ENCODE measurements at places on chromosomes 7 and 10.
A peak's percentile ranks its signal among the peaks of the same experiment; 100 is the strongest.

DNA sequence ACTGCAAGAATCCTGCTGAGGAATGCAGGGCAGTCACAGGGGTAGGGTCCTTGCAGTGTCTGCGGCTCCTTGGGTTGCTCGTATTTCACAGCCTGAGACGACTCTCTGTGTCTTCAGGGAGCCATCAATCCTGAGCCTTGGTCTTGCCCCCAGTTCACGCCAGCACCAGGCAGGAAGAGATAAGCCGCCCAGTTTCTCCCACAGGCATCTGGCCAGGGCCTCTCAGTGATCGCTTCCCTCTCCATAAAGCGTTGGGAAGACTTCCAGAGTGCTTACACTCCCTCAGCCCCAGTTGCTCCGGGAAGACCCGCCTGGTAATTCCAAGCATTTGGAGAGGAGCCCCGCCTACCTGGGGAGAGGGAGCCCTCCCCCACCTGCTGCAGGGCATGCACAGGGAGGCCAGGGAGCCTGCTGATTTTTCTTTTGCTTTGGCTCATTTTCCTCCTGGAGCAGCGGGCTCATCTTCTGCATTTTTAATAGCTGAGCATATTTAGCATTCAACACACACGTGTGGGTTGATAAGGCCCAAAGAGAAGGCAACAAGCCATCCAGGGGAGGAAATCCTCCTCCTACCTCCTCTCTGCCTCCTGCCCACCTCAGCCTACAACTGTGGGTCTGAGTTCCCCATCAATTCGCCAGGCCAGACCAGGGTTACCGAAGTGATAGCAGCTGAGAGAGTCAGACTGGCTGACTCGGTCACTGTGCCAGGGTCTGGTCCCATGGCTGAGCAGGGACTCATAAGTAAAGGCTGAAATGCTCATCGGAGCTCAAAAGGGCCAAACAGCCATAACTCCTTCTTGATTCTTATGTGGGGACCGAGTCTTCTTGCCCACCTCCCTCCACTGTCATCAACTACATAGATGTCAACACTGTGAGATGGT is 74.4 kb upstream of the EFCAB10 start:
- DNase-seq, result no peak

GRCh38 chr10:80168679-80169380 is 36.3 kb downstream of the PLAC9 start:
- no peak for DNase-seq

DNA sequence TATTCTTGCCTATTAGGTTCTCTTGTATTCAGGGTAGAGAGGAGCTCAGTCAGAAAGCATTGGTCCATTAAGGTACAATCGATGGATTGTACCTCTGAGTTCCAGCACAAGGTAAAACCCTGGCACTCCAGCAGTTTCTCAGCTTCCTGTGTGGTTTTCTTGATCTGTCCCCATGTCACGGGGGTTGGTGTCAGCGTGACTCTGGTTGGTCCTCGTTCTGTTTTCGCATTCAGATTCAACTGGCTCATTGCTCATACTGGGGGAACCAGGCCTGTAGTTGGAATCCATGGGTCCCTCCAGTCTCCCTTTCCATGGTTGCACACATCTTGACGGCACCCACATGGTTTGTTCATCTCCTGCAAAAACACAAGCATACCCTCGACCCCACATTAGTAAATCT is 32.7 kb upstream of the RASGEF1A start:
- no peak for DNase-seq

- no peak for DNase-seq
These were observed 226.0 kb downstream of the CELF2 start for GRCh38 chr10:11243425-11244222.

GRCh38 chr10:102796407-102797176 is 40.6 kb downstream of the CYP17A1 start:
- DNase-seq, result peak; percentile 35

DNA sequence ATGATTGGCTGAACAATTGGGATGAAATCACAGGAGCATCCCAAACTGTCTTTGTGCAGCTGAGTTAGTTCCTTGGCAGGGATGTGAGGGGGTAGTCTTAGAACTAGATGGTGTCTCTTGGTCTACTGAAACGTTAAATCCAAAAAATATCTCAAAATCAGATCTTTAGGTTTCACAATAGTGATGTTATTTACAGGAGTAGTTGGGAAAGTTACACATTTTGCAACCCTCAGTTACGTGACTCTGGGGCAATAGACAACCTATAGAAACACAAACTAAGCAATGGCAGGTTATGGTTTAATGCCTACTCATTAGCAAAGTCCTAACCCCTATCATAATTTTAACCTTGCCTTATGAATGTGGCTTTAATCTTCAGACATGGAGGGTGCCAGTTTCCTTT is 24.0 kb downstream of the PKD1L1 start:
- DNase-seq, result peak; percentile 36

DNA sequence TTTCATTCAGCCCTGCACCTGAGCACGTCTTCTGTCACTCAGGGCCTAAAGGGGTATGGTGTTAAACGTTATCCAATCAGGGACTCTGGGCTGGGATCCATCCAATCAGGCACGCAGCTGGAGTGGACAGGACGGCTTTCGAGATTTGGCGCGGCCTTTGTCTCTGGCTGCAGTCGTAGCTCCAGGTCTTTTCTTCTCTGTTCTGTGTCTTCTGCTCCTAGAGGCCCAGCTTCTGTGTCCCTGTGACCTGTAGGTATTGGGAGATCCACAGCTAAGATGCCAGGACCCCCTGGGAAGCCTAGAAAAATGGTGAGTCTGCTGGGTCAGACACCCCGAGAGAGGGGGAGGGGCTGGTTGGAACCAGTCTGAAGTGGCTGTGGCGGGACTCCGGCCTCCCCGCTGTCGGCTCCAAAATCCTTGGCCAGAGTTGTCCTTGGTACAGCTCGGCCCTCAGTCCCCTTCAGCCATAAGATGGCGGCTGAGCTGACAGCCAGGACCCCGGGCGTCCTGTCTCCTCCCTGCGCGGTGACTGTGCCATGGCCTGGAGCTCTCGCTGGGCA is 11.7 kb upstream of the ZNF680 start:
- peak; percentile 66 for DNase-seq

GRCh38 chr10:13298748-13299436 is 972 bp downstream of the PHYH start:
- no peak for DNase-seq

GRCh38 chr7:23389701-23390100 is 80.6 kb downstream of the IGF2BP3 start:
- no peak for DNase-seq

DNA sequence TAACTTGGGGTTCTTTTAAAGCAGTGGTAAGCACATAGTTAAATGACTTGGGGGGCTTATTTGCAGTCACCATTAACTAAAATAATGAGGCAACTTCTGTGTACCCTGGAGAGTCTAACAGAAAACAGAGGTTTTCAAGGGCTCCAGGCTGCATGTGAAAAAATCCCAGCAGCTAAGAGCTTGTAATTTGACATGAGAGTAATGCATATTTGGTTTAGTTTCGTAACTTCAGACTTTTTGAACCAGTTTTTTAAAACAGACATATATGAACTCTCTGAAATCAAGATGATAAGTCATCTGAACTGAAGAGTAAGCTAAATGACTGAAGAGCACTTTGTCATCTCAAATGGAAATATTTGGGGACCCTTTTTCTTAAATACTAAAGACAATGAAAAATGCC is 40.2 kb upstream of the IFRD1 start:
- no peak for DNase-seq

- DNase-seq, result no peak
These were observed 95.0 kb downstream of the CD36 start for GRCh38 chr7:80733333-80733915.

- DNase-seq, result no peak
These were observed 285.9 kb upstream of the NEBL start for GRCh38 chr10:21183025-21183424.

DNA sequence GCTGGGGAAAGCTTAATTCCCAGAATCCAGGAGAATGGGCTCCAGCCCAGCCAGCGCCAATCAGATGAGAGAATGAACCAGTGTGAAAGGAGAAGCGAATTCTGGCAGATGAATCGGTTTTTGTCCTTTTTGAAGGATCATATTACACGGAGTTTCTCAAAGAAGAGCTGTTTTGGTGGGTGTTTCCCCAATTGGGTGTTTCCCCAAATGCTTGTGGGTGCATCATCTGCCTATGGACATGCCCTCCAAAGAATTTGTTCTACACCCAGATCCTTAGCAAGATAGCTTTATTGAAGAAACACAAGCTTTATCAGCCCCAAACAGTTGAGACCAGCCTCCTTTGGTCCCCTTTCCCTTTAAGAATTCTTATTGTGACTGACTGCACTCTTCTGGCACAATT is 186.5 kb upstream of the GPR26 start:
- no peak for DNase-seq

DNA sequence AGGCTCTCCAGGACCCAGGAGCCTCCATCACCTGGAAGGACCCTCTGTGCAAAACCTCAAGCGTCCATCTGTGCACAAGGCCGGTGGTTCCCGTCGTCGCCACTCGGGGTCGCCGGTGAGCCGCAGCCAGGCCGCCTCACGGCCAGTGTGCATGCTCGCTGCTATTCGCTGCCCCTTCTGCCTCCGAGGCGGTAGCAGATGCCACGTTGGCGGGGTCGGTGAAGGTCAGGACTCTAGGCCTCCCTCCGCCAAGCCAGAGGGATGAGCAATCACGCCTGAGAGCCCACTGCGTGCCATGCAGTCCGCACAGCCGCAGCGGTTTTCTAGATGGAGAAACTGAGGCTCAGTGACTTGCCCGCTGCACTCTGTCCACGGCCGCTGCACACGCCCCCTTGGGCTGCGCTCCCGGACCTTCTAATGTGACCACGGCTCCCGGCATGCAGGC is 5.7 kb downstream of the UPK3B start:
- no peak for DNase-seq

- peak; percentile 55 for DNase-seq
These were observed 165.3 kb downstream of the WNT2 start for GRCh38 chr7:117157241-117158209.

DNA sequence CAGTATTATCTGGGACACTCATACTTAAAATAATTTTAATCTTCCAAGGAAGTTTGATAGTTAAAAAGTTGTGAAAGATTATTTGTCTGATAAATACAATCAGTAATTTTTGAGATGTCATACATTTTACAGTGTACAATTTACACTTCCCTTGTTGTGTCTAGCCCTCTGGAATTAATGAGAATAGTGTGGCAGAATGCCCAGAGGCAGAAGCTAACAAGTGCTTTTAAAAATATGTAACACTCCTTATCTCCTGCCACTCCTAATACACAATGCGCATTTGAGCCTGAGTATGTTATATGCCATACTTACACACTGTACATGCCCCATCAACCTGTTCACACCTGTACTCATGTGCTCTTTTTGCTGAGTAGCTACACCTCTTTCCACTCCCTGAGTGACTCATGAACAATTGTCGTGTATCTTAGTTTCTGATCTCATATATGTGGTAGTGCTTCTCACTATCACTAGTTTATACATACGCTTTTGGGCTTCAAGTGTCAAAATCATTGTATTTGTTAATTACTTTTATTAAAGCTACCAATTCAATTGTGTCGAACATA is 106.9 kb upstream of the GNAI1 start:
- no peak for DNase-seq

- no peak for DNase-seq
These were observed 157.5 kb downstream of the PRKG1 start for GRCh38 chr10:51231754-51232153.

GRCh38 chr10:112389271-112389822 is 15.4 kb downstream of the ACSL5 start:
- peak; percentile 90 for DNase-seq

DNA sequence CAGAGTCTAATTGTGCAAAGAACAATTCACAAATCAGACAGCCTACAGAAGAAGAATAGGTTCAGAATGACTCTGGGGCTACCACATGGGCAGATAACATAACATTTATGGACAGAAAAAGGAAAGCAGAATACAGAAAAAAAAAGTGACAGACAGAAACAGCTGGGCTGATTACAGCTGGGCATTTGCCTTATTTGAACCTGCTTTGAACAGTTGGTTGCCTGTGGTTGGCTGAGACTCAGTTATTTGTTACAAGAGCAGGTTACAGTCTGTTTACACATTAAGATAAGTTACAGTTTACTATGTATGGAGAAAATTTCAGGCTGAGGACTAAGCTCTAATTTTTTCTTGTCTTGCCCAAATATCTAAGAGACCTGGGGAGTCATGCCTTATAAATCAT is 327.2 kb downstream of the GALNT17 start:
- no peak for DNase-seq

DNA sequence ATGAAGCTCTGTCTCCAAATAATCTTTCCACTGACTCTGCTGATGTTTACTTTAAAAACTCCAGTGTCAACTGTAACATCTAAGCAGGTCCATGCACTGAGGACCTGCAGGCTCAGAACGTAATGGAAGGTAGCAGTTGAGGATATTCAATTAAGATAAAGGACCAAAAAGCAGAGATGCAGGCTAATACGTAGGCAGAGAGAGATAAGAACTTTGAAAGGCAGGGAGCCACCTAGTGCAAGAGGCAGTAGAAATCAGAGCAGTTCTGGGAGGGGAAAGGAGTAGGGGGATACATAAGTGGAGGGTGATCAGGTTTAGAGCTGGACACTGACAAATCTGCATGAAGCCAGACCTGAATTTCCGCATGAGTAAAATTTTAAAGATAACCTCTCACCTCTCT is 114.5 kb upstream of the POM121L12 start:
- DNase-seq, result peak; percentile 47

GRCh38 chr10:60006062-60006461 is 99.7 kb upstream of the CCDC6 start:
- DNase-seq, result peak; percentile 44

GRCh38 chr10:70174058-70174741 is 3.9 kb upstream of the SAR1A start:
- no peak for DNase-seq

DNA sequence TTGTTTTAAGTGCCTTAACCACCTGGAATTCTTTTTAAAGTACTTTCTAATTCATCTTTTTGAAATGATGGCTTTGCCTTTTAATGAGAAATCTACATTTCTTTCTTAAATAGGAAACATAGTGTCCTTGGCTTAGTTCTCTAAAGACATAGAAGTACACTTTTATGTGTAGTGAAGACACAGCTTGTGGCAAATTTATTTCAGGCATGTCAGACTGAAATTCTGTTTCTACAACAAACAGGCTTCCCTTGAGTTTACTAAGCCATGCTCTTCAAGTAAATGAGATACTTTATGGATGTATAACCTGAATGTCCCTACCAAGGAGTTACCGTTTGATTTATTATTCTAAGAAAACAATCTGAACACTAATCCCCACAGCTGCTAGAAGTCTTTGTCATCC is 136.9 kb upstream of the MAGI2 start:
- no peak for DNase-seq

DNA sequence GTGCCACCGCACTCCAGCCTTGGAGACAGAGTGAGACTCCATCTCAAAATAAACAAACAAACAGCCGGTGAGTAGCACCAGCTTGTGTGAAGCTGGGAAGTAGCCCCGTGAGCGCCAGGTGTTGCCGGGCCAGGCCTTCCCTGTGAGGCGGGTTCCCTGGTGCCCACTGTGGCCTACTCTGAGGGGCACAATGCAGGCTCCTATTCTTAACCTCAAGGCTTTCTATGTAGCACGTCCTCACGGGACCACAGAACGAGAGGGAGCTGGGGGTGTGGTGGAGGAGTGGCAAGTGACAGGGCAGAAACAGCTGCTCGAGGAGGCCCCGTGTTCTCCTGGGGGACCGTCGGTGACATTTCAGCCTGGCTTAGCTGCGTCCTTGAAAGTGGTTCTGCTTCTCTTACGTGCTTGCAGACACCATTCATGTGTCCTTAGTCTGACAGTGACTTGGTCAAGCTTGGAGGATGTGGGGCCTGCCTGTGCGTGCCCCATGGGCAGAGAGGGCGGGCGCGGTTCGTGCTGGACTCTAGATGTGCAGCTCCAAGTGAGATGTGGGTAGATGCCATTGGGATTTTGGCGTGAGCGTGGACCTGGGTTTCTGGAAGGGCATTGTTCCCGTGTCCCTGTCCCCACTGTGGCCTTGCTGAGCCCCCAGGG is 116.6 kb downstream of the NKX6-2 start:
- DNase-seq, result no peak
